ENCODE measurements at places on chromosomes 16 and 17.

DNA sequence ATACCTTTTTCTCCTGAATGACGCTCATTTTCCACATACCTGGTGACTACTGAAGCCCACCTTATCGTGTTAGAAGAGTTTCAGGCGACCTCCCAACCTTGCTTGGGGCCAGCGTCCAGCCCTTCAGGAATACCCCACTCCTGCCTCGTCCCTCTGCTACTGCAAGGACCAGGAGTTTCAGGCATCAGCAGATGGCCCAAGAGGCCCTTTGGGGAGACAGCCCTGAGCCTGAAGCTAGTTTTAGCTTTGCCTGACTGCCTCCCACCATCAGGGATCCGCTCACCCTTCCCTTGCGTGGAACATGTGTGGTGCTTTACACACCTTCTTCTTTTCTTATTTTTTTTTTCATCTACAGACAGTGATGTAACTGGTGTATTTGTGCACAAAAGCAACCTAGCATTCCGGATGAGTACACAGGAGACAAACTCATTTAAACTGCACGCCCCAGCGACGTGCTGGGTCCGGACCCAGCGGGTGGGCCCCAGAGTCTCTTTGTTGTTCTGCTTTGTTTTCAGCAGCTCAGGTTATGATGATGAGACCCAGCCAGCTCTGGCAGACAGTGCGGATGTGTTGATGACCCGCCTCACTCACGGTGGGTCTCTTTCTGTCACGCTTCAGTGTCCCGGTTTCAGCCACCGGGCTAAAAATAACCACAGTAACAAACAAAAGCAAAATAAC is 242.4 kb downstream of the C16orf95 start:
- no peak for DNase-seq

DNA sequence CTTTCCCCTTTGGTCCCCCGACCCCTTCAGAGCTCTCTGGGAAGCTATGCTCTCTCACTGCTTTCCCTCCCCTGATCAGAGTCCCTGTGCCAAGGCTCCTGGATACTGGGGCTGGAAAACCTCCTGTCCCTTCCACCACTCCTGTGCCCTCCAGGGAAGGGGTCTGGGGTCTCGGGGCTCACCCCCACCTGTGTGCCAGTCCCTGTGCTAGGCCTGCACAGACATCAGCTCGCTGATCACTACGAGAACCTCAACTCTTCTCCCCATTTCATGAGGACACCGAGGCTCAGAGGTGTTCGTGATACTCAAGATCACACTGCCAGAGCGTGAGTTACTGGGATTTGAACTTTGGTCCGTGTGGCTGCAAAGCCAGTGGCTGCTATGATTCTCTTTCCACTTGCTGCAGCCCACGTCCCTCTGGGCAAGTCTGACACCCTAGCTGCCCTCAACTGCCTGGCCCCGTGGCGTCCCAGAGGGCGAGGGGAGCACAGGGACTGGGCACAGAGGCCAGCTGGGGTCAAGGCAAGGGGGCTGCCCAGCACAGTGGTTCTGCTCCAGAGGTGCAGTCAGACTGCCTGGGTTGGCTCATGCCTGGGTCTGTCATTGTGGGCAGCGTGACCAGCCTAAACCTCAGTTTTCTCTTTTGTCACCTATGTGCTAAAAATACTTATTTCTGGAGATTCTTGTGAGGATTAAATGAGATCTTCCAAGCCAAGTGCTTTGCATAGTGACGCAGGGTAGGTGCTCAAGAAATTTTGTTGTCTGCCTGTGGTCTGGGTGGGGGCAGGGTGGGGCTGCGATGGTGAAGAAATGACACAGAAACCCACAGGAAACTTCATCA is 43.8 kb upstream of the TOB1 start:
- no peak for DNase-seq

DNA sequence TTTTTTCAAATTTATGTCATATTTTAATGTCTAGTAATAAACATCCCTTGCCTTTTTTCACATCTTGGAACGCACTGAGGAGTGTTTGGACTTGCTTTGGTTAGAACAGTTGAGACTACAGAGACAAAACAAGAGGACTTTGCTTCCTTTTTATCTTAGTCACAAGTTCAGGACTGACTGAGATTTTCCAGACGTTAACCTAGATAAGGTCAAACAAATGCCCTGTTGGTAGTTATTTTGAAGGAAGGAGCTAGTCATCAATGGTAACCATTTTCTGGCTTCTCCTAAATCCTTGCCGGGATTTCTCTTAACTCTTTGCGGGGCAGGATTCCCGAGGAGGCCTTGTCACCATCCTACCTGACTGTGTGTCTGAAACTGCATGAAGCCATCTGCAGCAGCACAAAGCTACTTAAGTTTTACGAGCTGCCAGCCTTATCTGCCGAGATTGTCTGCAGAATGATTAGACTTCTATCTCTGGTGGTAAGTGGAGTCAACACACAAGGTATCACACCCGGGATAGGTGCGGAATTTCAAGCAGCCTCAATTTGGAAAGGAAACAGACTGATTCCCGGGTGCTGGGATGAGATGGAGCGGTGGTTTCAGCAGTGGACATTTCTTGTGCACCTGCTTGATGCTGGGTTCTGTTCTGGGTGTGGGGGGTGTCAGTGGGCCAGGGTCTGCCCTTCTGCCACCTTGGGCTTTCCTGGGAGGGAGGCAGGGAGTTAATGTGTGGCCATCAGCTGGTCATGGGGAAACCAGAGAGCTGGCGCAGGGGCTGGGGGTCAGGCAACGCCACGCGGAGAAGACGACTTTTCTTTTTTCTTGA is 48.3 kb downstream of the RNF213 start:
- DNase-seq: no peak

DNA sequence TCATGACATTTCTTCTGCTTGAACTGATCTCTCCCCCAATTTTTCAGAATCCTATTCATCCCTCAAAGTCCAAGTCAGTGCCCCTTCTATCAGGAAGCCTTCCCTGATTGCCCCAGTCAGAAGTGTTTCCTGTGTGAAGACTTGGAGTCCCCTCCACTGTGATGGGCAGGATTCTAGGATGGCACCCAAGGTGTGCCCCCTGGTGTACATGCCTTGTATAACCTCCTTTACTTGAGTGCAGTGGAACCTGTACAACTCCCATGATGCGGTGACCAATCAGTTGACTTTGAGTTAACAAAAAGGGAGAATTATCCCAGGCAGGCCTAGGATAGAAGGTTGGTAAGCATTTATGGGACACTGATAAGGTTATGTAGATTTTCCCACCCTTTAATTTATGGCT is 23.4 kb downstream of the MYH13 start:
- no peak for DNase-seq

DNA sequence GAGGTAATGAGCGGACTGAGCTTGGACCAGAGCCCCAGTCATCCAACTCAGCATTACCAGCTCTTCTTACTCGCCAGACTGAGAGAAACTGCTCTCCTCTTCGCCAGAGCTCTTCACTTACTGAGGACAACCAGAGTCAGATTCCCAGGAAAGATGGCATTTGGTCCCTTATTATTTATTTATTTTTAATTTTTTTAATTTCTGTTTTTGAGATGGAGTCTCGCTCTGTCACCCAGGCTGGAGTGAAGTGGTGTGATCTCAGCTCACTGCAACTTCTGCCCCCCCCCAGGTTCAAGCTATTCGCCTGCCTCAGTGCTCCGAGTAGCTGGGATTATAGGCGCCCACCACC is 23.3 kb downstream of the DEXI start:
- DNase-seq: no peak

DNA sequence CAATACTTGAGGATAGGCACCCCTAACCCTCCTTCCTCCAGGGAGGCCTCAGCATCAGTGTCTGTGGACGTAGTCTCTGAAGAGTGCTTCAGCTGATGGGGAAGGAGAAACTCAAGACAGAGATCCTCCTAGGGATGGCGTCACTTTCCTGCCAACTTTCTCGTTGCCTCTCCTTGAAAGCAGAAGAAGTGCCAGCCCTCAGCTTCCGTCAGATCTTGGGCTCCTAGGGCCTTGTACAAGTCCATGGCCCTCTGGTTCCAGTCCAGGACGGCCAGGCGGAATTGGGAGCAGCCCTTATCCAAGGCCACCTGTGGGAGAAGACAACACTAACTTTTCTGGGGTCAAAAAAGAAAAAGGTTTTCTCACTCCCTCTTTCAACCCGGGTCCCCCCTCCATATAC is 1.3 kb downstream of the SAT2 start:
- DNase-seq: no peak

DNA sequence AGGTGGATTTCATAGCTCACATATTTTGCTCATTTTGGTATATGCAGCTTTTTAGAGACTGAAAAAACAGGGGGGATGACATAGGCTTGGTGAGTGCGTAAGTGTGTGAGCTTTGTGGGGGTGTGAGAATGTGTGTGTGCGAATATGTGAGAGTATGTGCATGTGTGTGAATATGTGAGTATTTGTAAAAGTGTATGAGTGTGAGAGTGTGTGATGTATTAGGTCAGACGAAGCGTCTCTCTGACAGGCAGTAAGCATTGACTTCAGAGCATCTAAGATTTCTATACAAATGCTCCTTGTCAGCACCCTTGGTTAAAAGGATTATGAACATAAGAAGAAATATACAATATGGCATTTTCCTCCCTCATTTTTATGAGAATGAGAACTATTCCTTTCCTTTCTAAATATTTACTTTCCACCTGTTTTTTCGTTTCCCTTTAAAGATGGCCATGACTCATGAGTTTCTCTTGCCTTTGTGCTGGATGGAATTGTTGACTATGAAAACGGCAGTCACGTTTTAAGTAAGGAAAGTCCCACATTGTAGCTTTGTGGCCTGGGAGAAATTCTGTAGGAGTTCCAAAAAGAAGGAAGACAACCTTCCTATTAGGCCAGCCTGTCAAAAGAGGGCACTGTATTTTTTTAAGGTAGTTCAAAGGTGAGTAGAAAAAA is 276.4 kb downstream of the FOXL1 start:
- no peak for DNase-seq
